ENCODE measurements at places on chromosomes 6 and 20. TPM values are rescaled to one million over a fixed set of nuclear protein-coding genes. Genes with fewer than 3 reads are reported as not detected.
A peak's percentile ranks its signal among the peaks of the same experiment; 100 is the strongest.

DNA sequence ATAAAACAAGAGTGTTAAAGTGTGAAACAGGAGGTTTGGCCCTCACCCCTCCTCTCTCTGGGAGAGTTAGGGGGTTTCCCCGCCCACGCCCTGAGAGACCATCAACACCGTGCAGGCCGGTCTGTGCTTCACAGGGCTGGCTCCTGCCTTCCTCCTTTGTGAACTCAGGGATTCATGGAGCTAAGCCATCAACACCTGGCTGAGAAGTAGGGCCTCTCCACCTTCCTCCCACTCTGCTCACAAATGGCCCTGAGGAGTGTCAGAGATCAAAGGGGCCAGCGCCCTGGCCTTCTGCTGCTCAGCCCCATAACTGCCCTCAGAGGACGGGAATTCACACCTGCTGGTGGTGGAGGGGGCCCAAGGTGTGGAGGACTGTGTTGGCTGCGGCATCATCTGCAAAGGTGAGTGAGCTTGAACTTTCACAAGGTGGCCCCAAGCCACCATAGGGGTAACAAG is 88.6 kb downstream of the PSMB1 start:
- DNase-seq = no peak

Gene PRR18
- not detected for total RNA-seq

DNA sequence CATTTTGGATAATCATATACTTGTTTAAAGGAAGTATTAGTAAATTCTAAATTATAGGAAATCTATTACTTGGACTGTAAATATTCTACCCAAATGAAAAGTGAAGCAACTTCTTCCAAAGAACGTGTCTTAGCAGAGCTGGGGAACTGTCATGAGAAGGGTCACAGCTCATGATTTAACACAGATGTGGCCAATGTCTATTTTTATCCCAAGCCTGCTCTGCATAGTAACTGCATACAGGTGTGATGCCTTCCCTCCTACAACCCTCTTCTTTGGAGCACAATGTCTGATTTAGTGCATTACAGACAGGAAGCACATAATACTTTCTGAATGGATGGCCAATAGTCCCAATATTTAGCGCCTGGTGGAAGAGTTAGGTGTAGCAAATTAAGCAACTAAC is 138.7 kb upstream of the THEMIS start:
- DNase-seq = no peak

DNA sequence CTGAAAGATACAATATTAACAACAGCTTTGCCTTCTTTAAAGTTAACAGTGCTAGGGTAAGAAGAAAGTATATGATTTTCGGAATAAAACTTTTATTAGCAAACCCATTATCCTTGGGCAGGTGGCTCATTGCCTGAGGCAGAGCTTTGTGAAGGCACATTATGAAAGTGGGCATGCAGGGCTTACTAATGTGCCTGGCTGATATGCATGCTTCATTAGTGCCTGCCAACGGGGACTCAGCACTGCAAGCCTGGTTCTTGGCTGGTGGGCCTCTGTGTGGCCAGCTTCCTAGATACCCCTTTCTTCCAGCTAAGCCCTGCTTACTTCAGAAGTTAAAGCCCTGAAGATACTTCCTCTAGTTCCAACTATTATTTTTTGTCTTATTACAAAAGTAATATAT is 481.6 kb downstream of the ADGRB3 start:
- DNase-seq = no peak

Gene TINAG
- total RNA-seq = not detected

DNA sequence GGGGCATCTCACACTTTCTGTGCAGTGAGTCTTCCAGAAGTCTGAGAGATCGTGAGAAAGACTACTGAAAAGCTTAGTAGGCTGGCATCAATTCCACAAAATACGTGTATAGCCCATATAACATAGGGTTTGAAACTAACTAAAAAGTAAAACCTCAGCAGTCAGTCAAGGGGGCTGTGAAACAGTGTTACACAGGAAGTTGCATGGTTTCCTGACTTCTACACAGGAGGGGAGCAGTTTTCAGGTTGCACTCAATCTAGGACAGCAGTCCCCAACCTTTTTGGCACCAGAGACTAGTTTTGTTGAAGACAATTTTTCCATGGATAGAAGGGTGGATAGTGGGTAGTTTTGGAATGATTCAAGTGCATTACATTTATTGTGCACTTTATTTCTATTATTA is 4.7 kb upstream of the LY86 start:
- DNase-seq = peak; percentile 47

GRCh38 chr6:11141295-11141694 is 29.8 kb upstream of the ERVFRD-1 start:
- no peak for DNase-seq

GRCh38 chr6:150720774-150721233 is 121.1 kb downstream of the PLEKHG1 start:
- DNase-seq = peak; percentile 5

- no peak for DNase-seq
These were observed 252.9 kb downstream of the GRM1 start for GRCh38 chr6:146281651-146282362.

- DNase-seq = no peak
These were observed 9.4 kb upstream of the ARMC12 start for GRCh38 chr6:35727231-35727934.

Gene TBC1D7
- 18.1 TPM for total RNA-seq

Gene CARMIL1
- 5.0 TPM for total RNA-seq

Gene PTCHD4
- not detected for total RNA-seq

Gene CCN6
- not detected for total RNA-seq

DNA sequence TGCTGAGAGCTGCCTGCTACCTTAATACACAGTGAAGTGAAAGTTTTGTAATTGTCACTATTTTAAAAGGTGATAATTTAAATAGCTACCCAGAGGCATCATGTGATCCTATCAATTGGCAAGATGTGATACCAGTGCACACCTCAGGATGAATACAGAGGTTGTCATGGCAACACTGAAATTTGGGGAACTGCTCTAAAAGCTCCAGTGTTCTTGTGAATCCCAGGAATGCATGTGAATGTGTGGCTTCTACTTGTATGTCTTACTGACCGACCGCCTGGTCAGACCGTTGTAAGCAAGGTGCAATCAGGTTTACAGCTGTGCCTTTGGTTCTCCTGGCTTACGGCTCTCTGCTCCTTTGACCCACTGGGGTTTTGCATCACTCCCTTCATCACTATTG is 146.3 kb upstream of the GJE1 start:
- DNase-seq = no peak

GRCh38 chr6:147281895-147282565 is 77.8 kb downstream of the STXBP5 start:
- no peak for DNase-seq

DNA sequence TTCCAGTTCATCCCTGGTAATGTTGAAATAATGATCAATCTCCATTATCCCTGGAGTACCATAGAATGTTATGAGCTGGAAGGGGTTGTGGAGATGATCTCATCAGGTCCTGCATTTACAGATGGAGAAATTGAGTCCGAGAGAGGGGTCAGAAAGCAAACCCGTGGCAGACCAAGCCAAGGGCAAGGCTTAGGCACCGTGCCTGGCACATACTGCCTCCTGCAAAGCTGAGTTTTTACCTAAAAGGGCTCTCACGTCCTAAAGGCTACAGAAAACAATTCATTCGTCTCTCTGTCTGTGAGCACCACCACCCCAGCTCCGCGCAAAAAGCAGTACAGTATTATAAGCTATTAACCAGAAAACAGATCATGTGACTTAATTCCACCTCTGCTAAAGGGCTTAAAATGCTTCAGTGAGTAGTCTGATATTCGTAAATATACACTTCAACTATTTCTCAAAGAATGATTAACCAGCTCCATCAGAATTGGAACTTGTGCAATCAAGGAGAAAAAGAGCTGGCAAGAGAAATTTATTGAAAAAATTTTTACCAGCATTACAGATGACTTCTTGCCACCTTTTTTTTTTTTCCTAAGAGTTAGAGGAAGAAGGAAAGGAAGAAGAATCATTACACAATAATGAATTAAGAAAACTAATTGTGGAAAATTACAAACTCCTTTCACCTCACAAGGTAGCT is 3.4 kb upstream of the PARD6B start:
- DNase-seq = no peak

Gene DEF6
- total RNA-seq = 186 TPM

Data from activated CD4-positive, alpha-beta T cell treated with anti-CD3 and anti-CD28 coated beads, Interleukin-2, amount 10 ng/mL, durations not matched to agents 7 days and 5 days (primary cell).